ENCODE measurements at places on chromosomes 11 and 22.

GRCh38 chr11:74090701-74091100 lies 80.1 kb downstream of the C2CD3 start:
- DNase-seq = no peak

GRCh38 chr11:125627236-125627910 lies 2.4 kb downstream of the CHEK1 start:
- no peak for DNase-seq

GRCh38 chr11:23502826-23503225 lies 642.6 kb upstream of the CCDC179 start:
- DNase-seq = no peak

DNA sequence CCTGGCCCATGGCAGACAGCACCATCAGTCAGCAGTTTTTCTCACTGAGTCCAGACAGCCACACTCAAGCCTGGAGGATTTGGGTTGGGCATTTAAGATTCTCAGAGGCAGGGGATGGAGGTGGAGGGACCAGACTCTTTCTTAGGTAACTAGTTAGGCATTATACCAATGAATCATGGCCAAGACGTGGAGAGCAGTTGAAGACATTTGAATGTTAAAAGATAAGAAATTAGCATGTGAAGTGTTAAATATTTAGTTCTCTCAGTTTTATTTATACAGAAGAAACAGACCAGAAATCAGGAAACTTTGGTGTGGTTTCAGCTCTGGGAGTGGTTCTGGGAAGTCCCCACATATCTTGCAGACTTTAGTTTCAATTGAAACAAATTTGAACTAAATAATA lies 9.9 kb downstream of the GTF2H1 start:
- DNase-seq = no peak

GRCh38 chr22:29948385-29948769 lies 65.4 kb downstream of the MTMR3 start:
- DNase-seq = no peak

DNA sequence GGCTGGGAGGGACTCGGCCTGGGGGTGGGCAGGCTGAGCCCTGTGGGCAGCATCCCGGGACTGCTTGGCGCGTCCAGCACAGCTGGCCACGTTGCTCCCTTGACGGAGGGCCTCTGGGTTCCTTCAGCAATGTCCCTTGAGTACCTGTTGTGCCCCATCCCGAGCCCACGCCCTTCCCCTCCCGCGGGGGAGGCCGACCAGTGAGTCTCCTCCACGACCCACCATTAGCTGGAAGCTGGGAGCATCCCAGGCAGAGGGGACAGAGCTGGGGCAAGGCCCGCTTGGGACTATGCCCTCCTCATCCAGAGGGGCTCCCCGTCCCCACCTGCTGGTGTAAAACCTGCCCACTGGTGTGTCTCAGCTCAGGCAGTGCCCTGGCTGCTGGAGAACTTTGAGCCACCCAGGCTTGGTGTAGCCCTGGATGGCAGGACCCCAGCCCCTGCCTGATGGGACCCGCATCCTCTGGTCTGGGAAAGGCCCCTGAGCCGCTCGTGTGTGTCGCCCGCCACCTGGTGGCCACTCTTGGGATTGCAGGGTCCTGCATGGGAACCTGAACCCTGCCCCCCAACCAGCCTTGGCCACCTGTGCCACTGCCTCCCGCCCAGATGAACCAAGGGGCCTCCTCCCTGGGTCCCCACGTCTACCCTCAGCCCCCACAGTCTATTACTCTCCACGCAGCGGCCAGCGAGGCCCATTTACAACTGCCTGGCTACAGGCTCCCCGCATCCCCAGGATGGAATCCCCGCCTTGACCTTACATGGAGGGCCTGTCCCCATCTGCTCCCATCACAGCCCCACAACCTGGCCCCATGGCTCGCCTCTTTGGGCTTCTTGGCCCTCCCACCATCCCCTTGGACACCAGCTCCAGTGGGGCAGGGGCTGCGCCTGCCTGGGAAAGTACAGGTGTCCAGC lies 16.6 kb upstream of the ARHGAP8 start:
- no peak for DNase-seq

DNA sequence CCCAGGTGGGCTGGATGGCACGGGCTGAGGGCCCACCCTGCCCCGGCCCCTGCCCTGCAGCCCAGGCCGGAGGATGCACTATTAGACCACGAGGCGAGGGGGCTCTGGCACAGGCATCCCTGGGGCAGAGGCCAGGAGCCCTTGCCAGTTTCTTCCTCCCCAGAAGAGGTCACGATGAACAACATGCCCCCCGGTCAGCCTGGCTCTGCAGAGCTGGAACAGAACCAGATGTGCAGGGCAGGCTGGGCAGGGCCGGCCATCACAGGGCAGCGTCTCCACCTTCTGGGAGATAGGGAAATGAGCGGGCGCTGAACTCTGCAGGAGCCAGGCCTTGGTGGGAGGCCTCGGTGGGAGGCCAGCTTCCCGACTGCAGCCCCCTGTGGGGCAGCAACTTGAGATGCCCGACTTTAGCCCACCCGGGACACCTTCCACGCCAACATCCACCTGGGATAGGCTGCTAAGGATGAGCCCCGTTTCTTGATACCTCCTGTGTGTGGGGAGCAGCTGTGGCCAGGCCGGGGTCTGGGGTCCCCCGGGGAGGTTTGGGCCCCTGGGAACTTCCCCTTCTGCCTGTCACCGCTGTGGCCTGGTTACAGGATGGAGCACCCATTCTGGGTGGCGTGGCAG lies 21.8 kb upstream of the GNB1L start:
- DNase-seq = no peak

GRCh38 chr22:33757041-33757801 lies 163.1 kb downstream of the LARGE1 start:
- no peak for DNase-seq

DNA sequence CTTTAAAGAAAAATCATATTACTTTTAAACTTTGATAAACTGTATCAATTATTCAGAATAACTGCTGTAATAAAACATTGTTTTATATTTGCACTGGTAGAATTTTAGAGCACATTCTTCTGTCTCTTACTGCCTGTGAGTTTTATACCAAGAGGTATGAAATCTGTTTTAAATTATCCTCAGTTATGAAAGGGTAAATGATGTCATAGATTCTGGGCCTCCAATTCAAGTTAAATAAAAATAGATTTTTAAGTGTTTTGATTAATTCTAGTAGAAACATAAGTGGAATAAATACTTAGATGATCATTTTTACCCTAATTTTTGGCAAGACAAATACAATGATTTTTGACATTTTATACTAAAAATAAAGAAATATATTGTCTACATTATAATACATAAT lies 93.0 kb downstream of the GUCY1A2 start:
- no peak for DNase-seq

DNA sequence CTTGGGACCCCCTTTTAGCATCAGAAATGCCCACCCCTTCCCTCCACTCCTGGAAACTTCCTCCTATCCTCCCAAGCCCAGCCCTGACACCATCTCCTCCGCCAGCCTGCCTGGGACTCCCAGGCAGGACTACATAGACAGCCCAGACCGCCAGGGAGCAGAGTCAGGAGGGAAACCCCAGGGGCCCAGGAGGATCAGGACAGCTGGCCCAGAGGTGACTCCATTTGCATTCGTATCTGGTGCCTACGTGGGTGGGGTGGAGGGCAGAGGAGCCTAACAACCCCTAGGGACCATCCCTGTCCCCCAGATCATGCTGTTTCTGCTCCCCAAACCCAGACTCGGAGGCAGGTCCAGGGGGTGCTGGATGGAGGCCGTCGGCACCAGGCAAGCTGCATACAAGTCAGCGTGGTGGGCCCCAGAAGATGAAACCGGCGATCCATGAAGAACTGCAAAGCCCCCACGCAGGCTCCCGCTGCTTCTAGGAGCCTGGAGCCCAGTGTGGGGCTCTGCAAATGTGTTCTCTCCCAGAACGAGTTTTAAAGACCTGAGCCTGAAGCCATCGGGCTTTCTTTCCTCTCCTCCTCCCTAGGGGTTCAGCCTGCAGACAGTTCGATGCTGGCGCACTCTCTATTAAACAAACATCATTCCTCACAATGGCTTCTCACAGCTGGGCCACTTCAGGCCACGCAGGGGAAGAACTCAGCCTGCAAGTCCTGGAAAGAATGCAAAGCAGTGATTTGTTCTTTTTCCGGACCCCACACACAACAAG lies 1506.8 kb downstream of the BRD1 start:
- DNase-seq = no peak

DNA sequence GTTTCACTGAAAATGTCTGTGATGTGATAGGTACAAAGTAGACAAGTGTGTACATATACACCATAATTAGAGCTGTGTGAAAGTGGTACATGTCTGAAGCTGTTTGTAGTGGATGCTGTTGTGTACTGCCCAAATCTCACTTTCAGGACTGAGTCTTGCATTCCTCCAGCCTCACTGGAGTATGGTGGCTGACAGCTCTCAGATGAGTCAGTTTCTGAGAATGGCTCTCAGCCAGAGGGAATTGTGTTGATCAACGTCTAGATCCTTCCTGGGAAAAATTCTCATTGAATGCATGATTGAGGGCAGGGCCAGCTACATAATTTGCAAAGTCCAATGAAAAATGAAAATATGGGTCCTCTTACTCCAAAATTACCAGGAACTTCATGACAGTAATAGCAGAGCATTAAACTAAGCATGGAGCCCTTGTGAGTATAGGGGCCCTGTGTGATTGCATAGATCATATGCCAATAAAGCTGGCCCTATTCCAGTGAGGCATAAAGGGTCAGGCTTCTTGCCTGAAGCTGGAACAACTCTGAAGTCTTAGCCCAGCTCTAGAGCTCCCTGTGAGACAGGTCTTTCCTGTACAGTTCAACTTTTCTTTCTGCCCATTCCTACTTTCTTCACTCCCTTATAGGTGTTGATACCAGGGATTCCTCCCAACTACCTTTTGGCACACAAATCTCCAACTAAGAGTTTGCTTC lies 10.8 kb upstream of the CYP2R1 start:
- DNase-seq = no peak

DNA sequence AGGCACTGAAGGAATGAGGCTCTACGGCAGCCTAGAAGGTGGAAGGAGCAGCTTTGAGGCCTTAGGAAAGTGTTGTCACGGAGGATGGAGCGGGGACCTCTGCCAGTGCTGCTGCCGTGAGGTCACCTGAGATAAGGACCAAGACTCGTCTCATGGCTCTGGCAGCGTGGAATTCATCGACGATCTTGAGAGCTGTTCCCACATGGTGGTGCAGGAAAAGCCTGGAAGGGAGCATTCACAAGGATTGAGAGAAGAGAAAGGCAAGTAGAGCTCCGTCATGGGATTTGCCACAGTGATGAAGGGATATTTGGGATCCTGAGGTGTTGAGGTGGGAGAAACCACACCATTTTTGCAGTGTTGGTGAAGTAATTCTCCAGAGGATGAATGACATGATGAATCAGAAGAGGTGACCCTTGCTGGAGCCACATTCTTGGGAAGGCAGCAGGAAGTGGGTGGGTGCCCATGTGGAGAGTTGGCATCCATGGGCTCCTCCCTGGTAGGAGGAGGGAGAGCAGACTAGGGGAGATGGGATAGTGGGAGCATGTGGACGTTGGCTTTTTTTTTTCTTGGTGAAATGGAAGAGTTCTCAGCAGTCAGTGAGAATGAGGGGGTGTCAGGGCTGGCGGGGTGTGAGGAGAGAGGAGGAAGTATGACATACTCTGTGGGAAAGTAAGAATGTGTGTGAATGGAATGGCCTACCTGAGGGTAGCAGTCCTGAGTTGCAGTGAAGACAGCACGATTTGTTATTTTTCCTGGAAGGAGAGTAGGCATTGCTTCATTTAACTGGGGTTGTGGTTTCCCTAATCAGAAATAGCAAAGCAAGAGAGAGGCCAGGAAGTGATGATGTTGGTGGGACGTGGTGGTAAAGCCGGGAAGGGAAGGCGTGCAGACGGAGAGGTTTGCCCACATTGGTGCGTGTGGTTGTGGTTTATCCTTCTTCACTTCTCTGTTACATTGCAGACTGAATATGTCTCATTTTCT lies 11.1 kb downstream of the PPP6R3 start:
- DNase-seq = no peak

DNA sequence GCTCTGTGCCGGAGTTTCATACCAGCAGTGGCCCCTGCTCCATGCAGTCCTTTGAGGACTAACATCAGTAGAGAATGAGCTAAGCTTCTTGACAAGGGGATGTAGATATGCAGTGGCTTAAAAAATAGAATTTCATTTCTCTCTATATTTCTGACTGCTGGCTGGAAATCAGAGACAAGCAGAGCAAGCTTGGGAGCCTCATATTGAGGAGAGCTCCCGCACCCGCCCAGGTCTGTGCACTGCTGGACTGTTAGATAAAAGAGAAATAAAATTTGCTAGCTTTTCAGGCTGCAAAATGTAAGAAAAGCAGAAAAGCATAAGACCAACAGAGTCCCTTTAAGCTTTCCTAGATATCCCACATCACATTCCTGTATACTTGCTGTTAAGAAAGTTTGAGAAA lies 31.4 kb downstream of the MMP7 start:
- DNase-seq = no peak

DNA sequence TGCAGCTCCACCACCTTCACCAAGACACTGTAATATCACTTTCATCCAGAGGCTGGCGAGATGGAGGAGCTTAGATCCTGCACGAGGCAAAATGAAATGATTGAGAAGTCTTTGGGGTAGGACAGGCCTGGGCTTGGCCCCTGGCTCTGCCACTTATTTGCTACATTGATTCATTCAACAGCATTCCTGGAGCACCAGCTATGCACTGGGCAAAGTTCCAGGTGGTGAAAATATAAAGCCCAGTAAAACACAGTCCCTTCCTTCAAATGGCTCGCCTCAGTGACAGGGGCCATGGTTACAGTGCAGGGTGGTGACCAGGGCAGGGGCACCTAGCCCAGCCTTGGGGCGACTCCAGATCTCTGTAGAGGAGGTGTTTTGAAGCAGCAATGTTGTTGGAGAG lies 19.7 kb downstream of the ALX4 start:
- DNase-seq = no peak

GRCh38 chr22:45892681-45893461 lies 84.1 kb downstream of the WNT7B start:
- DNase-seq = no peak

DNA sequence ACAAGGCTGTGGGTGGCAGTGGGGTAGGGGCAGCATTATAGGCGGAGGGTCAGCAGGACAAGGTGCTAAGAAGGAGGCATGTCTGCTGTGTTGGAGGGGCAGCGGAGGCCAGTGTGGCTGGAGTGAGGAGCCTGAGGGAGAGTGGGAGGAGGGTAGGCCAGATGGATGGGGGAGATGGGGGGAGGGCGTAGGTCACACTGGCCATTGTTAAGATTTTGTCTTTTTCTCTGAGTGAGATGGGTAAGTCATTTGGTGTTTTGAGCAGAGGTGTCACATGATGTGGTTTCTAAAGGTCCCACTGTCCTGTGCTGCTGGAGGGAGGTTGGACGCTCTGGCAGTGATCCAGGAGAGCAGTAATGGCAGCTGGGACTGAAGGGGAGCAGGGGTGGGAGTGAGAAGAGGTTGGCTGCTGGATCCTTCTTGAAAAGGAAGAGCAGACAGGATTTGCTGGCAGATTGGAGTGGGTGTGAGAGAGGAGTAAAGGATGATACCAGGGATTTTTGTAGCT lies 9.8 kb downstream of the PPP6R3 start:
- DNase-seq = no peak

DNA sequence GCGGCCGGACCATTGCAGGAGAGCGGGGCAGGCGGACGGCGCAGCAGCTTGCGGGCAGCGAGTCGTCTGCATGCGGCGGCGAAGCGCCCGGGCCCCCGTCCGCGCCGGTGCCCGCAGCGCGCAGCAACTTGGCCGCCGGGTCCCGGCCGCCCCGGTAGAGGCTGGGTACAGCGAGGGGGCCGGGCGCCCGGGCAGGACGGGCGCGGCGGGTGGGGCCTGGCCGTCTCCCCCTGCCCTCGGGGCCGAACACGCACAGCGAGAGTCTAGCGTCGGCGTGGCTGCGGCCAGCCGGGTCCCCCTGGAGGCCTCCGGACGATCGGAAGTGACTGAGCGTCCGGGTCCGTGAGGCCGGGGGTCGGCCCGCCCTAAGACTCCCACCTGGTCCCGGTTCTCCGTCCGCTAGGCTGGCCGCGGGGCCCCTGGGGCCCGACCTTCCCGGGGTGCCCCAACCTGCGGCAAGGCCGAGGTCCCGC lies 775 bp upstream of the TRABD start:
- no peak for DNase-seq

All from NCI-H2081 treated with DMSO at 0.1 percent for 48 hours (cell line).